ENCODE measurements at places on chromosomes 7 and 10.

GRCh38 chr7:110090110-110090820 is 1000.7 kb upstream of the LRRN3 start:
- DNase-seq = peak; percentile 3

GRCh38 chr7:81478664-81479063 is 291.2 kb downstream of the HGF start:
- DNase-seq = no peak

- DNase-seq = no peak
Measured at GRCh38 chr7:50262916-50263690, 41.4 kb upstream of the IKZF1 start.

DNA sequence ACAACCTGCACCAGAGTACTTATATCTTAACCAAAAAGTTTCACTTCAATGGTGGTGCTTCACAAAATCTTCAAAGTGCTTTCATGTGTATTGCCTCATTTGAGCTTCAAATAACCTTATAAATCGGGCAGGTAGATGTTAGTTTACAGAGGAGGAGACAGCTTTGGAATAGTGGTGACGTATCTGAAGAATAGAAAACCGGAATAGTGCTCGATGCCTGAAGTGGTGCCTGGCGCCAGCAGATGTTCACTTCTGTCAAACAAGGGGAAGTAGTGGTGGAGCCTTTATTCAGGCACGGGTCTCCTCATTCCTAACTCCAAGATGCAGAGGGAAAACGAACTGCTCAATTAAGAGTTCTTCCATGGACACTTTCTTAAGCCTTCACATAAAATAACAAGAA is 58.1 kb downstream of the NHLRC2 start:
- DNase-seq = no peak

GRCh38 chr7:118003476-118003875 is 130.2 kb upstream of the CTTNBP2 start:
- no peak for DNase-seq

- no peak for DNase-seq
Measured at GRCh38 chr10:80894311-80894791, 356.6 kb downstream of the SH2D4B start.

DNA sequence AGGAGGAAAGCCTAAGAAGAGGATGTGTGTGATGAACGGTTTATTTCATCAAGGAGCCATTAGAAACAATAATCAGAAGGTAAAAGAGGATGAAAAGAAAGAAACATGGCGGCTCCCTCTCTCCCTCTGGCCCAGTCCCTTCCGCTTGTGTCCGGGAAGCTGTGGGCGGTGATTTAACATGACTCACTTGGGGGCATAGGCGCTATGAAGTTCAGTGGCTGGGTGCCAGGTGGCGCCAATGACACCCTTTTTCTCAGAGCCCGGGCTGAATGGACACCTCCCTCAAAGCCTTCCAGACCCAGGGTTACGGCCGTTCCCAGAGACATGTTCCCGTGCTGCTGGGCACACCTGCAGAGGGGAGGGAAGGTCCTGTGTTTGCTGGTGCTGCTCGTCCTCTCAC is 244.0 kb downstream of the SKAP2 start:
- DNase-seq = no peak

DNA sequence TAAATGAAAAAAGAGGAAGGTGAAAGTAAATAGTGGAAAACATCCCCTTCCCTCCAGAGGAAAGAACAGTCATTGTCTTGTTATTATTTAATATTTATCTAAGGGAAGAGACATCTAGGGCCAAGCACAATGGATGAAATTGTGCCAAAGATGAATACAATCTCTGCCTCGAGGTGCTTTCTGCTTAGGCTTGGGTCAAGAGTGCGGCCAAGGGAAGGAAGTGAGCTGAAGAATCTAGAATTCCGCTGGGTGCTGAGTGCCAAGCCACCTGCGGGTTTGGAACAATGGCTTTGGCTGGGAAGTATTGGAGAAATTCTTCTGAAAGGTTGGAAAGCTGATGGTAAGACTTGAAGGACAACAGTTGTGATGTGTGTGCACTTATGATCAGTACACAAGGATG is 531.3 kb upstream of the FZD8 start:
- DNase-seq = no peak

DNA sequence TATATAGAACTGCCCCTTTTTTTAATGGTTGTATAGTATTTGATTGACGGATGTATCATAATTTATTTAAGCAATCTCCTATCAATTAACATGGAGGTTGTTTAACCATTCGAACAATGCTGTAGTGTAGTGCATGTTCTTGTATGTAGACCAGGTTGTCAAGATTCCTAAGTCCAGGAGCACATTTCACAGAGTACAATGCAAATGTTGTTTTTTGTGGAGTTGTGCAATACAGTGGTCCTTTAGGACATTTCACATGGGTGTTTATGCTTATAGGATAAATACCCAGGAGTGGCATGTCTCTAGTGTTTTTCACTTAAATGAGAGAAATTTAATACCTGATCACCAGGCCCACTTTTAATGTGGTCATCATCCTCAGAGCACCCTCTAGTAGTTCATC is 8.1 kb downstream of the ASB4 start:
- DNase-seq = no peak

DNA sequence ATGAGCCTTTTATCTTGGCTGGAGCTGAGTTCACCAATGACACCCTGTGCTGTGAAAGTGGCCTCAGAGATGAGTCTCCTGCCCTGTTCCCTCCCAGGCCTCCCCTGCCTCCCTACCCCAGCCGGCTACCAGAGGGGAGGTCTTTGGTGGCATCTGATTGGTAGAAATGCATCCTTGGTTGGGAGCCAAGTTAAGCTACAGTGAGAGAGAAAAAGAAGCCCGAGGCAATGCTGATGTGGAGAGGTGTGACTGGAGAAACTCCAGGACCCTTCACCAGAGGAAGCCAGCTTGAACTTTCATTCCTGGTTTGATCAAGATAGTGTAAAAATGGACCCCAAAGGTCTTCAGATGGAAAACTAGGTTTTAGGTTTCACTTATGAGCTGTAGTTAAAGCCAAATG is 191.1 kb upstream of the TCF7L2 start:
- DNase-seq = no peak

GRCh38 chr7:106369352-106369751 is 84.6 kb upstream of the NAMPT start:
- DNase-seq = no peak

Measured in stimulated activated CD4-positive, alpha-beta T cell treated with anti-CD3 and anti-CD28 coated beads, Interleukin-12 subunit alpha, Interleukin-12 subunit beta, amount 100 ng/mL, for 48 hours (primary cell).